ENCODE measurements at places on chromosomes 6 and 20. TPM values are rescaled to one million over a fixed set of nuclear protein-coding genes. Genes with fewer than 3 reads are reported as not detected.

ACAT2 gene
- total RNA-seq = 103 TPM

- no peak for DNase-seq
These were observed 2.7 kb downstream of the KCNS1 start for GRCh38 chr20:45098103-45098773.

DNA sequence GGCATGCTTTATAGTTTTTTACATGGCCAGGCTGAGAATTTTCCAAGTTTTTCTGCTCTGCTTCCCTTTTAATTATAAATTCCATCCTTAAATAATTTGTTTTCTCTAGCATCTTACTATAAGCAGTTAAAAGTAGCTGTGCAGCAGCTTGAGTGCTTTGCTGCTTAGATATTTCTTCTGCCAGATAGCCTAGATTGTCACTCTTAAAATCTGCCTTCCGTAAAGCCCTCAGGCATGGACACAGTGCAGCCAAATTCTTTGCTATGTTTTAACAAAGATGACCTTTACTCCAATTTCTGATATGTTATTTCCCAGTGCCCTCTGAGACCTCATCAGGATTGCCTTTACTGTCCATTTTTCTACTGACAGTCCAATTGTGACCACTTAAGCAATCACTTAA is 92.6 kb upstream of the SGK1 start:
- no peak for DNase-seq

GRCh38 chr20:1831096-1831495 is 64.1 kb upstream of the SIRPA start:
- DNase-seq = no peak
